Sciatic nerve (tissue), 2 donors: ENCODE measurements at places on chromosomes 3 and 15. TPM values are rescaled to one million over a fixed set of nuclear protein-coding genes. Genes with fewer than 3 reads are reported as not detected.
A peak's percentile ranks its signal among the peaks of the same experiment; 100 is the strongest.

Gene TSEN2
- total RNA-seq: 22.2 TPM

Gene MESP2
- 0.45 TPM for total RNA-seq

Gene COX5A
- total RNA-seq: 66.3 TPM

Gene GP5
- total RNA-seq: 0.09 TPM

Gene MED12L
- total RNA-seq: 4.8 TPM

Gene CFAP92
- 1.2 TPM for total RNA-seq

Gene ANKUB1
- total RNA-seq: 2.8 TPM

Gene ITIH4
- 16.3 TPM for total RNA-seq

Gene NEIL1
- 51.6 TPM for total RNA-seq

Gene SPINT1
- 4.0 TPM for total RNA-seq

Gene ST8SIA2
- total RNA-seq: not detected

Gene SEC62
- 232 TPM for total RNA-seq

Gene RPSA
- total RNA-seq: 447 TPM

Gene TMCO5A
- total RNA-seq: not detected

Gene GOLGA8Q
- total RNA-seq: 5.6 TPM

DNA sequence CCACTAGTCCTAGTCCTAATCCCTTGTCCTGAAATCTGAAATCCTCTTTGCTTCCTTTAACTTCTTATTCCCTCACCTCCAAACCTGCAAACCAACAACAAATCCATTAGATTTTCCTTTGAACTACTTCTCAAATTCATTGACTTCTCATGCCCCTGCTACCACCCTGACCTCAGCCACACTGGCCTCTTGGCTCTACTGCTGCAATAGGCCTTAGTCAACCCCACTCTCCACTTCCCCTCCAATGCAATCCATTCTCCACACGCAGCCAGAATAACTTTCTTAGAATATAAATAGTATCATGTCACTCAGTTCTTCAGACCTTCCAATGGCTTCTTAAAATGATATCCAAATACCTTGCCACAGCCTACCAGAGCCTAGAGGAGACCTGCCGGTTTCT is 131.1 kb upstream of the GADL1 start:
- no peak for DNase-seq

DNA sequence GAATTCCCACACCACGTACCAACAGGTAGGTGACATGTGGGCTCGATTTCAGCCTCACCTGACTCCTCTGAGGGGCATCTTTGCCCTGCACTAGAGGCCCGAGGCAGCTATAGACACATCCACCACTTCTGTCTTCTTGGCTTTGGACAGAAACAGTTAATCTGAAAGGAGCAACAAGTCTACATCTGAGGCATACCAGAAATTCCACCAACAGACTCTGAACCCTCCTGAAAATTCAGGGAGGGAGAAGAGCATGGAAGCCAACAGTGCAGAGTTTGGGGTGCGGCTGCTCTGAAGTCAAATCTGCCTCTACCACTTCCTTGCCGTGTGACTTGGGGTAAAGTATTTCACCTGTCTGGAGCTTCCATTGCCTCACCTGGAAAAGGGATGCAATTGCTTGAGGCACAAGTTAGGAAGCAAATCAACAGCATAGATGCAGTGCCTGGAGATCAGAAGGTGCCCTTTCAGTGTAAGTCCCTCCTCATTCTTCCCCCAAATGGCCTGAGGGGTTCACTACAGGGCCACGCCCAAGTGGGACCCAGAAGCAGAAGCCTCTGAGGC is 119.8 kb downstream of the SHQ1 start:
- DNase-seq: no peak

- DNase-seq: no peak
These were observed 137.4 kb downstream of the GAP43 start for GRCh38 chr3:115760716-115761115.

- DNase-seq: no peak
These were observed 211.6 kb downstream of the MAGI1 start for GRCh38 chr3:65827076-65827475.

GRCh38 chr3:187737368-187738070 is 7.7 kb downstream of the BCL6 start:
- DNase-seq: peak; percentile 88

DNA sequence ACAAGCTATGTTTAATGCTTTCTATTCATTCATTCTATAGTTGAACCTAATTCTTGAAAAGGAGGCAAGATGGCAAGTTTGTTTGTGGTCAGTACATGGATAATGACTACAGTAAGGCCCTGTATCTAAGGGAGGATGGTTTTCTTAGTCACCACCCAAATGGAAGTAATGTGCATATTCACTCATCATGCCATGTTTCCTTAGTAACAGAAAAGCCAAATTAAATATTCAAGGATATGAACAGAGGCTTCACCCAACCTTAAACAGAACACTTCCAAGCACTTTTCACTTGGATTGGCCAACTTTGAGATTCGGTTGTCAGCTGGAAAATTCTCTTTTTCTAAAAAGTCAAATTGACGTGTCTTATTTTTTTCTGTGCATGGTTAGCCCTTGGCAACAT is 805.3 kb upstream of the LMCD1 start:
- DNase-seq: no peak

GRCh38 chr15:24945711-24946110 is 9.1 kb upstream of the SNRPN start:
- DNase-seq: no peak

- DNase-seq: no peak
These were observed 464.8 kb downstream of the EPHA3 start for GRCh38 chr3:89572261-89572660.

DNA sequence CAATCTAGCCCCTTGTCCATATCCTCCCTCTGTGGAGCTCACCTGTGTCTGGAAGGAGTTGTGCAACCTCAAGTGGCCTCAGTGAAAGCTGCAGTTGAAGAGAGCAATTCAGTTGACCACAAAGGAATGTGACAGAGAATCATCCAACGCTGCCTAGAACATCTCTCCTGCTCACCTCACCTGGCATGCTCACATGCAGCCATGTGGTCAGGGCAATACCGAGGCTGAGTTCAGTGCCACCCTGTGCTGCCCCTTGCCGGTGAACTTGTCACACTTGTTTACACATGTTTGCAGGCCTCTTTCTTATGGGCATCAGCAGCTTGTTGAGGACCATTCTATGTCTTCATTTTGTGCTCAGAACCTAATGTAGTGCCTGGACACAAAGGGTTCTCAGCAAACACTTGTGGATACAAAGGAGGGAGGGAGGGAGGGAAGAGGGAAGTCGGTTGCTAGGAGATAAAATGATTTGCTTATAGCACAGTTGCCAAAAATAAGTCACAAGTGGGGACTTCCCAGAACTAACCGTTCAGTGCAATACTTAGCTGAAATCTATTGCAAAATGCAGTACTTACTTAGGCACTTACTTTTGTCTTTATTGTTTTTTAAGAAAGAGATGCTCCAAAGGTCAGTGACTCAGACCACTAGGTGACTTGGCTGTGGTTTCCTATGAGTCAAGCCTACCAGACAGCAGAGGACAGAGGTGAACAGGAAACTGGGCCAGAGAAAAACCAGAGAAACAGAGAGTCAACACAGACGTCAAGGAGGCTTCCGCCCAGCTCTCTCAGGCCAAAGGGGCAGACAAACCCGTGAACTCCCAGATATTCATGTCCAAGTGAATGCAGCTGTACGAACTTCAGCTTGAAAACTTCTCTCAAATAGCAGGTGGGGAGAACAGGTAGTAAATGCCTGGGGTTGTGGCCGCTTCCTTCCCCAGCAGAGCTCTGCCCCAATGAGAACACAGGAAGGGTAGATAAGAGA is 227.8 kb upstream of the CTNNB1 start:
- peak; percentile 84 for DNase-seq

GRCh38 chr3:58526515-58526957 is 10.5 kb downstream of the ACOX2 start:
- no peak for DNase-seq

GRCh38 chr3:120824613-120825012 is 82.1 kb downstream of the GTF2E1 start:
- DNase-seq: no peak

DNA sequence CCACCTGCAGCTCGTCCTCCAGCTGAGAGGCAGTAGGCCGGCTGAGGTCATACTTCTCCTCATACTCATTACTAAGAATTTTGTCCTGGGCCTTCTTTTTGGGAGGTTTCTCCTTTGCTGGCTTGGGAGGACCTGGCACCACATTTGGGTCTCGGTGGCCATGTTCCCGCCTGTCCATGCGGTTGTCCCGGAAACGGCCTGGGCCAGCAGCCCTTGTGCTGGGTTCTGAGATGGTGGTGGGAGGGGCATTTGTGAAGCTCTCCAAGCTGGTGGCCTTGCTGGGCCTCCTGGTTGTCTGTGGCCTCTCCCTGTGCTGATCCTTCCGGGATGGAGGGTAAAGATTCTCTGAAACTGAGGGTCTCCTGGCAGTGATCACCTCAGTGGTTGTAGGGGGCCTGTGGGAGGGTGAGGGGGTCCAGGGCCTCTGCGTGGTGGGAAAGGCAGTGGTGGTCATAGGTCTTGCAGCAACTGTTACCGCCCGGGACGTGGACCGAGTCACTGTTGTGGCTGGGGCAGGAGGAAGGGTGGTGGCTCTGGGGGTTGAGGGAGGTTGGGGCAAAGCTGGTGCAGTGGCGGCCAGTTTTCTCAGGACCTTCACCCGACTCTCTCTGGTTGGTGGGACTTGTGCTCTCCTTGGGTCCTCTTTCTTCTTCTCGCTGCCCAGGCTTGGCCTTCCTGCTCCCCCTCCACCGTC is 2.5 kb downstream of the CCDC80 start:
- no peak for DNase-seq

GRCh38 chr3:55089211-55089610 is 161.4 kb upstream of the LRTM1 start:
- DNase-seq: no peak

DNA sequence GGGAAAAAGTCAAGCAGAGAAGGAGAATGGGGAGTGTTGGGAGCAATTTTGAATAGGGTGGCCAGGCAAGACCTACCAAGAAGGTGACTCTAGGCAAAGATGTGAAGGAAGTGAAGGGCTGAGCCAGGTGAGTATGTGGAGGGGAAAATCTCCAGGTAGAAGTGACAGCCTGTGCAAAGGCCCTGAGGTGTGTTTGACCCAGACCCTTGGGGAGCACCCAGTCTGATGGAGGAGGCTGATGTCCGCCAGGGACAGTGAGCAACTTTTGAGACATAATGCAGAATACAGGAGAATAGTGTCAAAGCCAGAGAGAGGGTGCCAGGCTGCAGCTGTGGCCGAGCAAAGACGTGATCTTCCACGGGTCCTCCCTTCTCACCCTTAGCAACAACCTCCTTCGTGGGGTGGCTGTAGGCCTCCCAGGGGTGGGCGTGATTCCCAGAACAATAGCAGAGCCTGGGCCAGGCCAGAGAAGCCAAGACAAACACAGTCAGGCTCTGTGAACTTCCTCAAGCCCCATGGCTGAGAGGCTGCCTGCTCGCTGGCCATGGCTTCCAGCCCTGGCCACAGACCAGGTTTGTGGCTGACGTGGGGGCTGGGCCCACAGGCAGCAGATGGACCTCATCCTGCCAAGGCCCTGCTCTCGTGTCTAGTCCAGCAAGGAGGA is 58.1 kb downstream of the SLC6A6 start:
- DNase-seq: peak; percentile 85

DNA sequence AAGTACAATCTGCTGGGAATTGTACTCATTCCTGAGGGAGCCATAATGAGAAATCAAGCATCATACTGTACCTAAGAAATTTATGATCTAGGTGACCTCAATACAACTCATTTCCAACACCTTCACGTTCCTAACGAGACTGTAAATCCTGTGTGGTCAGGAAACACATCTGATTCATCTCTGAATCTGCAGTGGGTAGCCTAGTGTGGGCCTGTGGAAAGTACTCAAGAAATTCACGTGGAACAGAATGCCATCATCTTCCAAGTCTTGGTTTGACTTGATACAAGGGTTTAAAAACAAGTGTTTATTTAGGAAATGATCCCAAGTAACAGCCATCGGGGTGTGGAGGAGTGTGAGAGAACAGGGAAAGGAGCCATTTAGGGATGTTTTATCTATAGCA is 568.9 kb downstream of the EDEM1 start:
- no peak for DNase-seq

GRCh38 chr3:23076437-23076836 is 126.7 kb upstream of the UBE2E2 start:
- no peak for DNase-seq

GRCh38 chr3:83946049-83946448 is 1012.7 kb upstream of the CADM2 start:
- DNase-seq: no peak

DNA sequence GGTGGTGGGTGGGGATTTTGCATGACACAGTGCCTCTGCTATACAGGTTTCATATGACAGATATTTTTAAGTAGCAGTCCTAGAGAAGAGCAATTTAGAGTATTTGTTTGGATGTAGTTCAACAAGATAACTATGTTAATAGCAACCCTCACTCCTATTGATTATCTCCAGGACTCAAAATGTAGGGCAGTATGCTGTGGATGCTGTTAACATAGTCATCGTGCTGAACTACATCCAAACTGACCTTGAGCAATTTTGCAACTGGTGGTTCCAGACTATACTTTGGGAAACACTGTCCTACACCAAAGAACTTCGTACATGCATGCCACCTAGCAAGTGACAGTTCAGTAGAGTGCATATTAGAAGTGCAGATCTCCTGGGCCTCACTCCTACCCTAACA is 117.6 kb downstream of the IL5RA start:
- DNase-seq: no peak

- DNase-seq: peak; percentile 60
These were observed 94.0 kb upstream of the LRRN1 start for GRCh38 chr3:3705090-3705775.

GRCh38 chr3:125011941-125012340 is 43.9 kb downstream of the HEG1 start:
- no peak for DNase-seq
